ENCODE measurements at places on chromosomes 1 and 21.

GRCh38 chr1:91872000-91872399 lies 14.0 kb downstream of the TGFBR3 start:
- no peak overlapping the region for H3K27ac ChIP-seq
- H3K4me3 ChIP-seq = no peak overlapping the region
- H3K27me3 ChIP-seq = no peaks in the 10 kb centered on the region
- H3K36me3 ChIP-seq = no peaks in the 10 kb centered on the region
- no peak for DNase-seq
- H3K4me1 ChIP-seq = peaks cover 56% of the 10 kb centered on the region

DNA sequence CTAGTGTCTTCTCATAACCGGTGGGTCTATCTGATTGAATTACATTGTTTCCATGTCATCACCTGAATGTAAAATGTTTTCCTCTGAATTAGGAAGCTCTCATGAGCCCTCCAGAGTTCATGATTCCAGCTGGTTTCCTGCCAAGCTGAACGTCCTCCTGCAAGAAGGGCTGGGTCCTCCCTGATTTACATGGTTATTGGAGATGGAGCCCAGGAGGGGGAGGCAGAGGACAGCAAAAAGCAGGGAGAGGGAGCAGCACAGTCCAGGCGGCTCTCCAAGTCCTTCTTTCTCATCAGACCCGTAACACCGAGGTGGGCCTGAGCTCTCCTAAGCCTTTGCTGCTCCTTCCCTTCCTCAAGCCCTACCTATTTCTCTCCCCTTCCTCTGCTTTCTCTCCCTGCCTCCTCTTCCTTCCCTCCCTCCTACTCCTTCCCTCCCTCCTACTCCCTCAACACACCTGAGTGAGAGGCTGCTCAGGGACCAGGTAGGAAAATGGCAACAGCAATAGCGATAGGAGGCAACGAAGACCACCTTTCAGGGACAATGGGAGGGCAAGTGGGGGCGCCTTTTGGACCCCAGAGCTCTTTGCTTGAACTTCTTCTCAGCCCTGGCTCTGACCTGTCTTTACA lies 265.9 kb downstream of the PRDM2 start:
- H3K4me3 ChIP-seq = no peak overlapping the region
- peak; percentile 8 for DNase-seq
- no peaks in the 10 kb centered on the region for H3K4me1 ChIP-seq

GRCh38 chr1:197917805-197918651 lies 856 bp downstream of the LHX9 start:
- no peak overlapping the region for H3K27ac ChIP-seq
- H3K27me3 ChIP-seq = peaks cover 93% of the 10 kb centered on the region
- peak overlapping the region; percentile 69 for H3K4me3 ChIP-seq
- no peaks in the 10 kb centered on the region for H3K36me3 ChIP-seq

- H3K4me1 ChIP-seq = no peaks in the 10 kb centered on the region
- H3K36me3 ChIP-seq = no peaks in the 10 kb centered on the region
- H3K4me3 ChIP-seq = no peak overlapping the region
- DNase-seq = no peak
- no peak overlapping the region for H3K27ac ChIP-seq
Measured at GRCh38 chr21:35316933-35317332, 267.8 kb upstream of the RUNX1 start.

- no peaks in the 10 kb centered on the region for H3K4me1 ChIP-seq
- no peaks in the 10 kb centered on the region for H3K27me3 ChIP-seq
- no peaks in the 10 kb centered on the region for H3K36me3 ChIP-seq
- no peak overlapping the region for H3K4me3 ChIP-seq
- DNase-seq = no peak
- no peak overlapping the region for H3K27ac ChIP-seq
Measured at GRCh38 chr21:35681946-35682345, 378.4 kb downstream of the SETD4 start.

DNA sequence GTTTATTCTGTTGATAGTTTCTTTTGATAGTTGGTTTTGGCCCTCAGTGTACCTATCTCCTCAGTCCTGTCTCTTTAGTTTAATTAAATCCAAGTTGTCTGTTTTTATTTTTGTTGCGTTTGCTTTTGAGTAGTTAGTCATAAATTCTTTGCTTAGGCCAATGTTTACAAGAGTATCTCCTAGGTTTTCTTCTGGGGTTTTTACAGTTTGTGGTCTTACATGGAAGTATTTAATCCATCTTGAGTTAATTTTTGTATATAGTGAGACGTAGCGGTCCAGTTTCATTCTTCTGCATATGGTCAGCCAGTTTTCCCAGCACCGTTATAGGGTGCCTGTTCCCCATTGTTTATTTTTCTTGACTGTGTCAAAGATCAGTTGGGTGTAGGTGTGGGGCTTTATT lies 139.4 kb downstream of the POU2F1 start:
- no peak overlapping the region for H3K4me3 ChIP-seq
- DNase-seq = no peak
- peaks cover 4% of the 10 kb centered on the region for H3K36me3 ChIP-seq

DNA sequence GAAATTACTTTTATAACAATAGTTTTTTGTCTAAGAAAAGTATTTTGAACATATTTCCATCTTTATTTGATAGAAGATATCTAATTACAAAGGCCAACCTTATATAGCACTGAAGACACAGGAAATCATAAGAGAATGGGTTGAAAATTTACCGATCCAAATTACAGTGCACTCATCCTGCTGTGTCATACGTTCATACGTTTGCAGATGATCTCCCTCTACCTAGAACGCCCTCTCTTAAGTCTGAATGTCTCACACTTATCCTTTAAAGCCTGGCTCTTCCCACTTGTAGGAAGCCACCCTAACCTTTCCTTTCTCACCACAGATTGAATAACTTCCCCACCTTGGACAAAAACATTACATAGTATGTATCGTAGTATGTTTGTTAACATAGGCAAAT lies 9.3 kb downstream of the ASH1L start:
- H3K4me1 ChIP-seq = peaks cover 43% of the 10 kb centered on the region
- peak overlapping the region; percentile 56 for H3K27ac ChIP-seq
- no peak for DNase-seq
- H3K27me3 ChIP-seq = no peaks in the 10 kb centered on the region
- peaks cover 31% of the 10 kb centered on the region for H3K36me3 ChIP-seq
- H3K4me3 ChIP-seq = no peak overlapping the region

All from activated CD8-positive, alpha-beta T cell treated with anti-CD3 and anti-CD28 coated beads for 36 hours (primary cell).